ENCODE measurements at places on chromosomes 11 and 22.

GRCh38 chr11:111450480-111451320, 61.5 kb downstream of the BTG4 start:
- no peak for DNase-seq

- DNase-seq = no peak
These were observed 188.6 kb downstream of the PGR start for GRCh38 chr11:100941033-100941432.

GRCh38 chr22:49543876-49544275, 283.8 kb downstream of the BRD1 start:
- no peak for DNase-seq

GRCh38 chr11:72242141-72242540, 1.8 kb downstream of the PHOX2A start:
- no peak for DNase-seq

All from A549 (cell line).